ENCODE measurements at places on chromosomes 12 and 14.

DNA sequence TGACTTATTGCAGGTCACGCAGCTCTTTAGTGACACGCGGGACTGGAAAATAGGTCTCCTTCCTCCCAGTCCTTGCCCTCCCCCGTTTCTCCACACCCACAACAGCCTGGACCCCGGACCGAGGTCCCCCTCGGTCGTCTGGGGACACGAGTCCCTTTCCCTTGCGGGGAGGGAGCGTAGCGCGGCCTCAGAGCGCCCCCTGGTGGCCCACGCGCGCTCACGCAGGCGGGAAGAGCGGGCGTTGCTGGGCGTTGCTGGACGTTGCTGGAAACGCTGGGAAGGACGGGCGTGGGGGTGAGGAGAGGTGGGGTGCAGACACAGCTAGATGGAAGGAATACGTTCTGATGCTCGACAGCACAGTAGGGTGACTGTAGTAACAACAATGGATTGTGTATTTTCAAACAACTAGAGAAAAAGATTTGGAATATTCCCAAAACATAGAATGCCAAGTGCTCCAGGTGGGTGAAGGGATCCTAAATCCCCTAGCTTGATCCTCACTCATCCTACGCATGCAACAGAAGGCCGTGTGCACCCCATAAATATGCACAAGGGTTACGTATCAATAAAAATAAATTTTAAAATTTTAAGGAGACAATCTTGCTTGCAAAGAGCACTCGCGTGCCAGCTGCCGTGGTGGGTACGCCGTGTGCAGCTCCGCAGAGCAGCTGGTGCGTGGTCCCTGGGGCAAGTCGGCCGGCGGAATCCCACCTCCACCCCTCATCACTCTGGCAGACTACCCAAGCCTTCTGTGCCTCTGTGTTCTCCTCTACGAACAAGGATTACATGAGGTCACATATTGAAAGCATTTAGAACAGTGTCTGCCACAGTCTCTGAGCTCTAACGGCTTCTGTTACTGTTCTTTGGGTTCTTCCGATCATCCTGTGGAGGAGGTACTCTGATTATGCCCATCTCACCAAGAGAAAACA lies 87.4 kb downstream of the B4GALNT3 start:
- H3K27me3 ChIP-seq, result peaks cover 37% of the 10 kb centered on the region
- H3K27ac ChIP-seq, result no peak overlapping the region
- H3K4me1 ChIP-seq, result peaks cover under 1% of the 10 kb centered on the region
- H3K4me3 ChIP-seq, result no peak overlapping the region
- H3K36me3 ChIP-seq, result no peaks in the 10 kb centered on the region
- DNase-seq, result peak; percentile 91

- H3K36me3 ChIP-seq, result peaks cover 9% of the 10 kb centered on the region
- H3K27ac ChIP-seq, result peak overlapping the region; percentile 100
- no peaks in the 10 kb centered on the region for H3K27me3 ChIP-seq
Measured at GRCh38 chr12:106303202-106303820, 778 bp downstream of the TCP11L2 start.

DNA sequence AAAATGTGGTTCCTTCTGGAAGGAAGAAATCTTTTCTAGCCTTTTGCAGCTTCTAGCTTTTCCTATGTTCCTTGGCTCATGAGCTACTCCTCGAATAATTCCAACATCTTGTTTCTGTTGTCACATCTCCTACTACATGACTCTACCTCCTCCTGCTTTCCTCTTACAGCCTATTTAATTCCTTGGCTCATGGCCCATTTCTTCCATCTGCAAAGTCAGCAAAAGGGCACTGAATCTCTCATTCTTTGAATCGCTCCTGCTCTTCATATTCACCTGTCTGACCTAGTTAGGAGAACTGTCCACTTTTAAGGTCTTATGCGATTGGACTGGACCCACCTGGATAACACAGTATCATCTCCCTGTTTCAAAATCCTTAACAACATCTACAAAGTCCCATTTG lies 15.8 kb downstream of the PRKD1 start:
- no peak for DNase-seq
- no peaks in the 10 kb centered on the region for H3K4me1 ChIP-seq
- H3K36me3 ChIP-seq, result no peaks in the 10 kb centered on the region
- no peak overlapping the region for H3K27ac ChIP-seq
- H3K4me3 ChIP-seq, result no peak overlapping the region

DNA sequence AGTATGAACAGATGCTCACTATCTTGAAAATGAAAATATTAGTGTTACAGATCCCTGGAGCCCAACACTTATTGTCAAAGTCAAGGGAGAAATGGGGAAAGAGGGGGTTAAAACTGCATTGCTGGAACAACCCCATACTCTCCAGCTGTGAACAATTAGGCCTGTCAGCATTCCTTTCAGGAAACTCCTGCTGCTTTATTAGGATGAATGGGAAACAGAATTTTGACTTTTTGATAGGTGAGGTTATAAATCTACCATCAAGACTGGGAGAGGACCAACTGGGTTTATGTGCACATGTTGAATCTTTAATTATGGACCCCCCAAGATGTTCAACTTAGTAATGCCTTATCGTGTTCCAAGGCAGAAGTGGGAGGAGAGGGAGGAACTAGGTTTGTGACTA lies 85.0 kb downstream of the TMTC1 start:
- H3K27me3 ChIP-seq, result no peaks in the 10 kb centered on the region
- H3K4me1 ChIP-seq, result peaks cover 20% of the 10 kb centered on the region
- no peak overlapping the region for H3K27ac ChIP-seq
- DNase-seq, result no peak
- peaks cover 4% of the 10 kb centered on the region for H3K36me3 ChIP-seq

GRCh38 chr12:22196236-22196635 lies 138.3 kb downstream of the ST8SIA1 start:
- H3K4me1 ChIP-seq, result no peaks in the 10 kb centered on the region
- peaks cover 18% of the 10 kb centered on the region for H3K27me3 ChIP-seq
- no peaks in the 10 kb centered on the region for H3K36me3 ChIP-seq
- H3K27ac ChIP-seq, result no peak overlapping the region
- no peak overlapping the region for H3K4me3 ChIP-seq

- peaks cover 14% of the 10 kb centered on the region for H3K36me3 ChIP-seq
- H3K4me1 ChIP-seq, result peaks cover 55% of the 10 kb centered on the region
- H3K27me3 ChIP-seq, result no peaks in the 10 kb centered on the region
- peak overlapping the region; percentile 75 for H3K4me3 ChIP-seq
- H3K27ac ChIP-seq, result no peak overlapping the region
- no peak for DNase-seq
Measured at GRCh38 chr12:52947738-52948423, 1.0 kb upstream of the KRT18 start.

DNA sequence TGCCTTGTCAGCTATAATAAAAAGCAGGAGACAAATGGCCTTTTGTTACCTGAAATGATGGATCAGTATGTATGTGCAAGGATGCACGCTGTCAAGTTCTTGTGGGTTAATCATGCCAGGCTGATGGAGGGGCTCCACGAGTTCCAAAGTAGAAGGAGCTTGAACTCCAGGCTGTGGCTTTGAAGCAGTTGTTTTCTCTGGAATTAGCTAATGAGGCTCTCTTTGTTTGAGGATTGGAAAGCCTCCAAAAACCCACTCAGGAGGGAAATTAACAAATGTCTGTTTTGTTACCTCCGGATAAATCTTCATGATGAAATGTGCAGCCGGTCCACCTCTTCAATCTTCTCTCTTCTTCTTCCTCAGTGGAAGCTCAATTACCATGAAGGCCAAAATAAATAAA lies 605.5 kb downstream of the DIO2 start:
- no peaks in the 10 kb centered on the region for H3K36me3 ChIP-seq
- peaks cover 5% of the 10 kb centered on the region for H3K4me1 ChIP-seq
- no peak overlapping the region for H3K4me3 ChIP-seq

DNA sequence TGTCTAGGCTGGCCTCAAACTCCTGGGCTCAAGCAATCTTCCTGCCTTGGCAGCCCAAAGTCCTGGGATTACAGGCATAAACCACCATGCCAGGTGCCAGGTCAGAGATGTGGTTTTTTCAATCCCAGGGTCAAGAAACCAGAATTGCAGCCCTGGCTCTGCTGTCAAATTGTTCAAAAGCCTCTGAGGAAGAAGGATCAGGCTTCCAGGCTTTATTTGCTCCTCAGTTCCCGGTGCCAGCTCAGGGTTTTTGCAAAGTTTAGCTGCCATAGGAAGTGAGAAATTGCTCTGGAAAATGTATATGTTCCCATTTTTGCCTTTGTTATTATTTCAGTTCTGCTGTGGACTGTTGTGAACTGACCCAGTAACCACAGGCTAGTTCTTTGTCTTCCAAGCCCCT lies 28.7 kb downstream of the WNT5B start:
- no peak for DNase-seq
- peaks cover 31% of the 10 kb centered on the region for H3K4me1 ChIP-seq
- H3K27ac ChIP-seq, result peak overlapping the region; percentile 50

DNA sequence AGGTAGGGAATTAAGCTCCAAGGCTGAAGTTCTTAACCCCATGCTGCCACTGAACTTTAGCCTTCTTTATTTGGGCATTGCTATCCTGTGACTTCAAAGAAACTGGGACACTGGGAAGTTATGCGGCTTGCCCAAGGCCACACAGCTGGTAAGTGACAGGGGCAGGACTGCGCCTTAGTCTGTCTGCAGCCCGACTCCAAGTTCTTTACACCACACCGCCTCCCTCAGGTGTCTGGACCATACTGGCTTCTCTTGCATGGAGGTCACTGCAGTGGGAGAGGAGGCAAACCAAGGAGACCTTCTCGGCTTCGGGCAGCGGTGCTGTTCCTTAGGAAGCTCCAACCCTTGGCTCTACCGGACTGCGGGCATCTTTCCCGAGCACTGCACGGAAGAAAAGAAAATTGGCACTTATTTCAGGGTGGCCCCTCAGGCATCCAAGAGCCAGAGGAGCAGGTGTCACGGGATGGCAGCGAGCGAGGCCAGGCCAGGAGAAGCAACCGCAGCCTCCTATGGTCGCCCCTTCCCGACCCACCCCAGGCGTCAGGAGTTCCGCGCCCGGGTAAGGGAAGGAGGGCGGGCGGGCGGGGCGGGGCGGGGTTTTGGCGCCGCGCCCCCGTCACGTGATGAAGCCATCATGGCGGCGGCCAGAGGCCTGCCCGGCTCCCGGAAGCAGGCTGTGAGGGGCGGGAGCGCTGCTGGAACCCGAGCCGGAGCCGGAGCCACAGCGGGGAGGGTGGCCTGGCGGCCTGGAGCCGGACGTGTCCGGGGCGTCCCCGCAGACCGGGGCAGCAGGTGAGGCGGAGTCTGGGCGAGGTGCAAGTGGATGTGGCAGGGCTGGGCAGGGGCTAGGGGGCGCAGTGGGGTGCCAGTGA lies 16.4 kb upstream of the ESPL1 start:
- H3K4me1 ChIP-seq, result peaks cover 28% of the 10 kb centered on the region
- H3K4me3 ChIP-seq, result peak overlapping the region; percentile 94
- no peaks in the 10 kb centered on the region for H3K27me3 ChIP-seq
- H3K27ac ChIP-seq, result peak overlapping the region; percentile 94
- peak; percentile 92 for DNase-seq

DNA sequence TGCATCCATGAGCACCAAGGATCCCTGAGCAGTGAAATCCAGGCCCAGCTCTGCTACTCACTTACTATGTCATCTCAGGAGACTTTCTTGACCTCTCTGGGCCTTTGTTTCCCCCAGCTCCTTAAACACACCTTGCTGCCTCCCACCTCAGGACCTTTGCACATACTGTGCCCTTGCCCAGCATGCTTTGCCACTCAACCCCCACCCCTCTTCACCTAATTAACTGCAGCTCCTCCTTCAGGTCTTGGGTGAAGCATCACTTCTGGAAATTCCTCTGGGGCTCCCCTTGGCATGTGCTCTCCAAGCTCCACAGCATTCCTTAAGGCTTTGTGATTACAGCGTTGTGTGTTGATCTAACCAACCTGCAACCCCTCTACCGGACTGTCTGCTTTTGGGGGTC lies 15.9 kb downstream of the WSCD2 start:
- H3K36me3 ChIP-seq, result no peaks in the 10 kb centered on the region
- no peaks in the 10 kb centered on the region for H3K4me1 ChIP-seq
- H3K4me3 ChIP-seq, result no peak overlapping the region
- no peak for DNase-seq
- H3K27ac ChIP-seq, result no peak overlapping the region

DNA sequence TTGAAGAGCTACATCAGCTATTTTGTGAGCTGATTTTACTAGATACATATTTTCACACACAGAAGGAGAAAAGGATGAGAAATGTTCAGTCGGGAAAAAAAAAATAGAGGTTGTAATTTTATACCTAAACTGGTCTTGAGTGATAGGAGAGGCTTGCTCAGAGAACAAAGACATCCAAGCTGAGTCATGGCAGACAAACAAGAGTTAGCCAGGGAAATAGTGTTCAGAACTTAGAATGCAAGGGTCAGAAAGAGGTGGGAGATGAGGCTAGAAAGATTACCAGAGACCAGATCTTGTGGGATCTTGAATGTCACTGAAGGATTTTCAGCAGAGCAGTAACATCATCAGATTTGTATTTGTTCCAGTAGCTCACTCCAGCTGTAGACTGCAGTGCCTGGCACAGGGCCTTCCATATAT lies 121.9 kb upstream of the ATF1 start:
- H3K27me3 ChIP-seq, result no peaks in the 10 kb centered on the region
- peak overlapping the region; percentile 81 for H3K27ac ChIP-seq
- H3K4me1 ChIP-seq, result peaks cover 15% of the 10 kb centered on the region
- H3K4me3 ChIP-seq, result no peak overlapping the region
- peaks cover 5% of the 10 kb centered on the region for H3K36me3 ChIP-seq

DNA sequence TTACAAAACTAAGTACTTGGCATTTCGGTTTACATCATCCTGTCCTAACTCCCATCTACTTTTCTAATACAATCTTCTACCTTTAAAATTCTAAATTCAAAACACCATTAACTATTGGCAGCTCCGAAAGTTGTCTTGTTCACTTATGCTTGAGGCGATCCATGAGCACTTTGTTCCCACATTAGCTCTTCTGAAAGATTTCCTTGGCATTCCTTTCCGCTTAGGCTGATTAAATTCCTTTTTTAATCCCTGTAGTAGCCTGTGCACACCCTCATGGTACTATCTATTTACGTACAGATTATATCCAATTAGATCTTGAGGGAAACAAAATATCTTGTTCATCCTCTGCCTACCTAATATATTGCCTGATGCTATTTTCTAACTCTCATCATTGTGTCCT lies 480.7 kb downstream of the PRKD1 start:
- H3K27ac ChIP-seq, result no peak overlapping the region
- H3K36me3 ChIP-seq, result no peaks in the 10 kb centered on the region
- DNase-seq, result no peak
- no peaks in the 10 kb centered on the region for H3K27me3 ChIP-seq

GRCh38 chr14:50171895-50172294 lies 55.5 kb upstream of the VCPKMT start:
- H3K4me1 ChIP-seq, result no peaks in the 10 kb centered on the region
- H3K36me3 ChIP-seq, result peaks cover 23% of the 10 kb centered on the region
- H3K27me3 ChIP-seq, result no peaks in the 10 kb centered on the region
- DNase-seq, result no peak
- no peak overlapping the region for H3K27ac ChIP-seq
- H3K4me3 ChIP-seq, result no peak overlapping the region

- H3K27ac ChIP-seq, result no peak overlapping the region
- no peak for DNase-seq
- H3K4me1 ChIP-seq, result no peaks in the 10 kb centered on the region
- H3K36me3 ChIP-seq, result no peaks in the 10 kb centered on the region
Measured at GRCh38 chr12:33988197-33988805, 34.0 kb upstream of the ALG10 start.

- H3K4me3 ChIP-seq, result no peak overlapping the region
- peaks cover 44% of the 10 kb centered on the region for H3K27me3 ChIP-seq
- no peak for DNase-seq
- no peaks in the 10 kb centered on the region for H3K36me3 ChIP-seq
- no peak overlapping the region for H3K27ac ChIP-seq
Measured at GRCh38 chr14:56471056-56471455, 108.5 kb upstream of the TMEM260 start.

GRCh38 chr12:21691515-21691914 lies 33.9 kb upstream of the LDHB start:
- no peak overlapping the region for H3K4me3 ChIP-seq
- no peaks in the 10 kb centered on the region for H3K27me3 ChIP-seq
- H3K4me1 ChIP-seq, result peaks cover 33% of the 10 kb centered on the region
- H3K27ac ChIP-seq, result no peak overlapping the region
- DNase-seq, result no peak
